ENCODE measurements at places on chromosomes 2 and 18. TPM values are rescaled to one million over a fixed set of nuclear protein-coding genes. Genes with fewer than 3 reads are reported as not detected.

Gene AQP12B
- total RNA-seq: not detected

Gene ACSL3
- 133 TPM for total RNA-seq

Gene GKN1
- total RNA-seq: not detected

Gene PLGLB2
- 1.1 TPM for total RNA-seq

Gene ANKRD30B
- total RNA-seq: under 0.01 TPM

Gene TOGARAM2
- total RNA-seq: 0.14 TPM

Gene SKA1
- total RNA-seq: 6.6 TPM

Measured in smooth muscle cell of bladder (primary cell).